ENCODE measurements at places on chromosomes 6 and 20.

- no peak for DNase-seq
Measured at GRCh38 chr6:33904747-33905065, 100.9 kb upstream of the MLN start.

- DNase-seq, result no peak
Measured at GRCh38 chr20:2800521-2801285, at the start of gene CPXM1. Gene CPXM1 (minus strand): TSS chr20:2800627. CDS start chr20:2800572, 55 bp downstream.

DNA sequence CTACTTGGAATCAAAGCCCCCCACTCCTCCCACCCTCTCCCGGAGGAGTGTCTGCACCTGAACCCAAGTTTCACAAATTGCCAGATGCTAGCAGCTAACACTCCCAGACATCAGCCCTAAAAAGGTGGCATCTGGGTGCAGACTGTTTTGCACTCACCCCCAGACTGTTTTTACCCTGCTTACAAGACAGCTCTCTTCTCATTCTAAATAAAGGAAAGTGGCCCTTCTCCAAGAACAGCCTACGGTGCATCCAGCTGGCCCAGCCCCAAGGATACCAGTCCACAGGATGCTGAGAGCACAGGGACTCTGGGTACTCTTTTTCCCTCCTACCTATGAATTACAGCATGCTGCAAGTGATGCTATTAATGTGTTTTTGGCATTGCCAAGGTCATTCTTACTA is 842.0 kb upstream of the FLRT3 start:
- no peak for DNase-seq

DNA sequence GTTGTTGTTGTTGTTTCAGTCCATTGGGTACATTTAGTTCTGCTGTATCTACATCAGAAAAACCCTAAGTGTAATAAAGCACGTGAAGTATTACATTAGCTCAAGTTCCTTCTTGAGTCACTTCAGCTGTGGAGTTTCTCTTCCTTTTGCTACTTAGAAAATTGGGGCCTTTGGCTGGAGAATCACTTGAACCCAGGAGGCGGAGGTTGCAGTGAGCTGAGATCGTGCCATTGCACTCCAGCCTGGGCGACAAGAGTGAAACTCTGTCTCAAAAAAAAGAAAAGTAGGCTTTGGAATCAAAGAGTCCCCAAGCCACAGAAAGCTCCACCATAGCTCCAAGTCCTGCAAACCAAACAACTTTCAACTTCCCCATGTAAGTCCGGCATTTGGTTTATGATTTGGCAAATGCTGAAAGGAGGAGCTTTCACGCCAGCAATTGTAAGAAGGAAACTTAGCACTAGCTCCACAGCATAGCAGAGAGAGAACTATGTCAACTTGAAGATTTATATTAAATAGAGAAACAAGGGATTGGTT is 56.5 kb upstream of the RNF144B start:
- no peak for DNase-seq

DNA sequence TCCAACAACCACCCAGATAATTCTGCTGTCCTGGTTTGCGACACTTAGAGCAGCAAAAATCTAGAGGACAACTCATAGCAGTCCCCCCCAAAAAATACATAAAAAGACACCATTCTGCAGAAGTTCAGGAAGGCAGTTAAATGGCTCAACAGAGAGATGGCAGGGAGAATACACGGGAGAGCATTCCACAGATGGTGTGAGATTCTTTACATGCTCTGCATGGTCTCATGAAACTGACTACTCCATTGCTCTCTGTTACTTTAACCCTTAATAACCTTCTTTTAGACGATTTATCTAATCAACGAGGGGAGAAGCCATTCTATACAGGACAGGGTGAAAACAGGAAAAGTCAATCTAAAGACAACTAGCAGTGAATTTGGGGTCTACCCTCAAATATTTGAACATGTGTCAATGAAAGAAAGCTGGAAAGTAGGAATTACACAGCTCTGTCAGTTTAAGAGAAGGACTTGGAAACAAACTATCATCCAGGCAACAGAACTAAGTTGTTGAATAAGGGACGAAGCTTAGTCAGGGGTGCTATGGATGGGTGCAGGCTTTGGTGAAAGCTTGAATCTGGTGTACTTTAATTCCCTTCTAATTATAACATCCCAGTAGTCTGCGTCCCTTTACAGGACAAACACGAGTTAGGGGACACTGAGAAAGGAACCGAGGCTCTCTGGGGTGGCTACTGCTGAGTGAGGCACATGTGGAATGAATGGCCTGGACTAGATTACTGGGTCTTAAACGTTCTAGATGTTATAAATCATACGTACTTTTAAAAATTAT is 5.1 kb downstream of the PERP start:
- DNase-seq, result no peak

DNA sequence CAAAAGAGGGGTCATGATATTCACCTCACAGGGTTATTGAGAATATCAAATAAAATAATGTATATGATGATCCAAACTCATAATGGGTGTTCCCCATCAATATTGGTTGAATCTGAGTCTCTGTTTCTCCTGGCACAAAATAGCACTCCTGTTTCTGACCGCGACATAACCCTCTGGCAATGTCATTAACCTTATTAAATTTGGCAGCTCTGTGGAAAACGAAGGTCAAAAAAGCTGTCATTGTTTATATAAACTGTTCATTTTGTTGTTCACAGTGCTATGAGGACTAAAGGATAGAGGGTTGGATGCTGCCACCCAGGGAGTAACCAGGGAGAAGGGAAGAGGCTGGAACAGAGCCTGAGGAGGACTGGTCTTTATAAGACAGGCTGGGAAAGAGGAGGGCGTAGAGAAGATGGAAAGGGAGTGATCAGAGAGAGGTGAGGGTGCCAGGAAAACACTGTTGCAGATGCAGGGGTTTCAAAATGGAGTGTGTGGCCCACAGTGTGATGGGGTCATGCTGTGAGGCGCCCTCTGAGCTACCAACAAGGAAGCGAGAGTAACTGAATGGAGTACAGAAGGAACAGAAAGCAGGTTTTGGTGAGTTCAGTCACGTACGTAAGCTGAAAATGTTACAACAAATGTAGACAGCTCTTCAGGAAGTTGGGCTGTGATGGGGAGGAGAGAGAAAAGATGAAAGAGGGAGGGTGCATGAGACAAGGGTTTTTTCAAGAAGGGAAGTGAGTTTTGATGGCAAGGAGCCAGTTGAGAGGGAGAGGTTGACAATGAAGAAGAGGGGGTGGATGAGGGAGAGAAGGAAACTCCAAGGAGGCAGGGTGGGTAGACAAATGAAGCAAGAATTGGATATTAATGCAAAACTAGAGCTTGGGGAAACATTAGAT is 251.6 kb upstream of the TAB2 start:
- no peak for DNase-seq

- no peak for DNase-seq
Measured at GRCh38 chr6:10386220-10386619, 28.7 kb downstream of the TFAP2A start.

GRCh38 chr6:27228963-27229477 is 18.5 kb upstream of the PRSS16 start:
- no peak for DNase-seq

- no peak for DNase-seq
Measured at GRCh38 chr20:23116311-23117089, 30.4 kb upstream of the CD93 start.

GRCh38 chr20:41054847-41055230 is 26.2 kb downstream of the TOP1 start:
- no peak for DNase-seq

- no peak for DNase-seq
Measured at GRCh38 chr6:153121311-153121710, 9.8 kb downstream of the RGS17 start.

DNA sequence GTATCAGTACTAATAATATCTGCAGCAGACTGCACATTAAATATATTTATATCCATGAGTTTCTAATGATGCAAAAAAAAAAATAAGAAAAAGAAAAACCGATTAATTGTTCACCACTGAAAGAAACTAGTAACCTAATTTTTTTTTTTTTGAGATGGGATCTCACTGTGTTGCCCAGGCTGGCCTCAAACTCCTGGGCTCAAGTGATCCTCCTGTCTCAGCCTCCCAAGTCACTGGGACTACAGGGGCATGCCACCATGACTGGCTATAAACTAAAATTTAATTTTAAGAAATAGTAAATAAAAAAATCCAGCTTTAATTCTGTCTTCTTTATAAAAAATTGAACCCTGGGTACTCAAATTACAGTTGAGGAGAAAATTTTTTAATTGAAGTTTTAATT is 358.2 kb downstream of the QKI start:
- no peak for DNase-seq

DNA sequence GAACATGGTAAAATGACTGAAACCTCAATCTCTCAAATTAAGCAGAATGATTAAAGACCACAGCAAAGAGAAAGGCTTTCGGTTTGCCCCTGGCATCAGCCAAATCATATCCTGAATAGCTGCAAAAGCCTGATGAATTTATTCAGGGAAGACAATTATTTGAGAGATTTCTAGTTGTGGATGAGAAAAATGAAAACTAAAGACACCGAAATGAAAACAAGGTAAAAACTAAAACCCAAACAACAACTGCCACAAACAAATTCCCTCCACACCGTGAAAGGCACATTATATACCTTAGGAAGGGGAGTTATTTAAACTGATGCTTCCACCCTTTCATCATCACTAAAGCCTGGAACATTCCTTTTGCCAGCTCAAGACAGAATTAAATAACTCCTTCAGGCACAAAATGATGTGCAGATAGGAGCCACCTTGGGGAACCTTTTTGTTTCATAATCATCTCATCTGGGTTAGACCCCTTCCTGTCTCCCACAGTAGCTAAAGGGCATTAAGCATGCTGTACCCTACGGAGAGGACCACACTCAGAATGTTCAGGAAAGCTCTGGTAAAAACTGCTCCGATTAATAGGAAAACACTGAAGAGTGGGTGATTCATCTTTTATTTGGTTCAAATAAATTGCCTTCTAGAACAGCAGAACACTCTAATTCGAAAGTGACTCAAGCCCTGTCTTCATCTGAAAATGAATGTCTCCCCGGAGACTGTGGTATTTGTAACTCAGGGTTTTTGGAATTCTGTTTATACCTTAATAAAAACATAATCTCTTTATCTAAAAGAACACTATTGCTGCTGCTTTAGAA is 9.1 kb upstream of the ANKRD60 start:
- DNase-seq, result no peak

Measured in prostate gland (tissue), 2 donors.